Brain (organoid and tissue), 16 donors: ENCODE measurements at places on chromosomes 4 and X.

DNA sequence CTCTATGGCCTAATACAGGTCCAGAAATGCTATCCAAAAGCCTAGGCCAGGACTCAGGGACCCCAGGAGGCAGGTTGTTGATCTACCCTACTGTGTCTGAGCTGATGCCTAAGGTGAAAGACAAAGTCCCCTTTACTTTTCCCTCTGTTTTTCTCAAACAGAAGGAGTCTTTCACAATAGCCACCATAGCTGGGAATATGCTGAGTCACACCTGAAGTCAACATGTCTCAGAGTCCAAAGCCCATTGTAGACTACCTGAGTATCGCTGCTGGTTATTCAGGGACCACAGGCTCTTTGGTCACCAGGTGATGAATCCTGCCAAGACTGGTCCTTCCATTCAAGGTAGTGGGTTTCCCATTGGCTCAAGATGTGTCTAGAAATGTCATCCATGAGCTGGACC is 562.2 kb downstream of the ACTRT1 start:
- DNase-seq = no peak

DNA sequence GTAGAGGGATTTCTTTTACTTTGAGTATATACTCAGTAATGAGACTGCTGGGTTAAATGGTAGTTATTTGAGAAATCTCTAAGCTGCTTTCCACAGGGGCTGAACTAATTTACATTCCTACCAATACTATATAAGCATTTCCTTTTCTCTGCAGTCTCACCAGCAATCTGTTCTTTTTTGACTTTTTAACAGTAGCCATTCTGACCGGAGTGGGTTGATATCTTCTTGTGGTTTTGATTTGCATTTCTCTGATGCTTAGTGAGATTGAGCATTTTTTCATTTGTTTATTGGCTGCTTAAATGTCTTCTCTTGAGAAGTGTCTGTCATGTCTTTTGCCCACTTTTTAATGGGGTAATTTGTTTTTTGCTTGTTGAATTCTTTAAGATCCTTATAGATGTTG is 43.3 kb downstream of the SPCS3 start:
- no peak for DNase-seq

GRCh38 chr4:171891038-171891437 is 77.8 kb downstream of the GALNTL6 start:
- no peak for DNase-seq

GRCh38 chr4:55121246-55121645 is 4.1 kb downstream of the KDR start:
- DNase-seq = no peak

GRCh38 chr4:83618991-83619645 is 83.2 kb downstream of the GPAT3 start:
- no peak for DNase-seq

- DNase-seq = no peak
Measured at GRCh38 chrX:15366506-15367352, 17.5 kb downstream of the VEGFD start.

- DNase-seq = no peak
Measured at GRCh38 chr4:151540728-151541388, 131.9 kb downstream of the FHIP1A start.
